ENCODE measurements at places on chromosomes 16 and 17. TPM values are rescaled to one million over a fixed set of nuclear protein-coding genes. Genes with fewer than 3 reads are reported as not detected.

- no peak for DNase-seq
Observed at GRCh38 chr17:10768750-10769251, 35.1 kb downstream of the TMEM238L start.

DNA sequence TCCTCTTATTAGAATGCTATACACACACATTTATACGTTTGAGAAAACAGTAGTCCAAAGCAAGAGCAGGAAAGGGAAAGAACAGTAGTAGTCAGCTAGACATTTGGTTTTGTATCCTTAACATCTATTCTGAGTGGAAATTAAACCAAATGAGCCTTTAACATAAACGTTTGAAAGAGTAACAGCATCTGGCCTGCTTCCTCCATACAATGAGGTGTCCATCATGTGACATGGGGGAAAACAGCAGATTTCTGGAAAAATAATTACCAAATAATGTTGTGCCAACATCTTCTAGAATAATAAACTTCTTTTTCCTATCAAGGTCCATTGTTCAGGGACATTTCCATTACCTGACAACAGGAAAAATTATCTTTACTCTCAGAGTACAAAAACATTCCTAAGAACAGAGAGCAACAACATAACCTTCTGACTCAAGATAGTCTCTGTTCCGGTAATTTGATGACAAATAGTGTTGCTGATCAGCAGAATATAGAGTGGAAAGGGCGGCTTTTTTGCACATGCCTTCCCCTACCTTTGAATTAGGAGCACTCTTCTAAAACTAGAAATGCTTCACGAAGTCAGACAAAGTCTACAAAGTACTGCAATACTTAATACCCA, 20.2 kb downstream of the CYTH1 start:
- DNase-seq: no peak

DNA sequence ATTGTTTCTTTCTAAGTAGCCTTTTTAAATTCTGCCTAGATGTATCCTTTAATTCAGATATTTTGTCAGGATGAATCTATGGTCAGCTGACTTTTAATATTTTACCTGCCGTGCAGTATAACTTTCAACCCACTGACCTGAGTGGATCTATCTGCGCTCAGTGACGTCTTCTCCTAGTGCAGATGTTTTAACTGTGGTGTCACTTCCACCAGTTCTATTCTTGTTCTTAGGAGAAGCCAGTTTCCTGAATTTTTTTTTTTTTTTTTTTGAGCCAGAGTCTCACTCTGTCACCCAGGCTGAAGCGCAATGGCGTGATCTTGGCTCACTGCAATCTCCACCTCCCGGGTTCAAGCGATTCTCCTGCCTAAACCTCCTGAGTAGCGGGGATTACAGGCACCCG, 5.0 kb upstream of the TM4SF5 start:
- DNase-seq: no peak

DNA sequence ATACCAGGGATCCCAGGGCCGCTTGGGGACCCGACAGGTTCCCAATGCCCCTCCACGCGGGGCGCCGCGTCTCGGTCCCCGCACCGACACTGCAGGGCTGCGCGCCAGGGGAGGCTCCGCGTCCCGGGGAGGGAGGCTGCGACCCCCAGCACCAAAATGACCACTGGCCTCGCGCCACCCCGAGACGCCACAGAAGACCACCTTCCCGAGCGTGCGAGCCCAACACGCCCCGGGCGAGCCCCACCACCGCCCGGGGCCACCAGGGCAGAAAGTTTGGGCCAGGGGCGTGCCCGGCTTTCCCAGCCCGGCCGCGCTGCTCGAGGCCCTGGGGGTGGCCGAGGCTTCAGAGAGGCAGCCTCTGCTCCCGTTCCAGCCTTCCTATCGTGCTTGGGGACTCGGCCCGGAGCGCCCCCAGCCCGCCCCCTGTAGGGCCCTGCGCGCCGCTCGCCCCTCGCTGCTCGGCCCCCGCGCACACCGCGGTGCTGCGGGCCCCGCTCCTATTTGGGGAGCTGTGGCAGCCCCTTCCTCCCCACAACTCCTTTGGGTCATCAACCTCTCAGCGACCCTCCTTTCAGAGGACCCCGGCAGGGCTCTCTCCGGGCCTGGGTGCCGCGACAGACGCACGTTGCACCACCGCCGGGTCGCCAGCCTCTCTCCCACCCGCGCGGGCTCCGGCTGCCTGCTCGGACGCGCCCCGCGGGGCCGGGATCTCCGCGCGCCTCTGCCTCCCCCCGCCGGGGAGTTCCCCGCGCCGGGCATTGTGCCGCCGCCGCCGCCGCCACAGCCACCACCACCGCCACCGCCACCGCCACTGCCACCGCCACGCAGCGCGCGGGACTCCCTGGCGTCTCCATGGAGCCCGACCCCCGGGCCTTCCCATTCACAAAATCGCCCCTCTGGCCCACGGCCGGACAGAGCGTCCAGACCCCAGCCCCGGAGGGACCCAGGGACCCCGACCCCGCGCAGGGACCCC, 892 bp downstream of the RBFOX3 start:
- DNase-seq: no peak

DNA sequence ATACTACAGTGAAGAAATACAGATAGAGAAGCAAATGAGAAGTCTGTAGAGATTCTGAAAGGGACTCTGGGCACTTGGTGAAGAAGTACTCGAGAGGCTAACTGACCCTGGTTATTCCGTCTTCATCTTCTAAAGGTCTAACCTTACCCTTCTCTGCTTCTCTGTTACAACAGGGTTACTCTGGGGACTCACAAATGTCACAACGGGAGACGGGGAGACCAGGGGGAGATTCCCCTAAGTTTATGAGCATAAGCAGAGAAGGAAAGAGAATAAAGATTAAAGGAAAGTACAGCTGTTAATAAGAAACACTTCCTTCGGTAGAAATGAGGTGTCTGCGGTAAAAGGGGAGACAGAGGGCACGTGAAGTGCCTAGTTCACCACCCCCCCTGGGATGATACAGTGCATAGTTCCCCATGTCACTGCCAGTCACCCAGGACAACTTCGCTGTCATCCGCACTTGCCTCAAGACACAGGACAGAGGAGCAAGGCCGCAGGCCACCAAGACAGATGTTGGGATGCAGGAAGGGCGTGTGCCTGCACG, 75.2 kb upstream of the TRAP1 start:
- DNase-seq: no peak

DNA sequence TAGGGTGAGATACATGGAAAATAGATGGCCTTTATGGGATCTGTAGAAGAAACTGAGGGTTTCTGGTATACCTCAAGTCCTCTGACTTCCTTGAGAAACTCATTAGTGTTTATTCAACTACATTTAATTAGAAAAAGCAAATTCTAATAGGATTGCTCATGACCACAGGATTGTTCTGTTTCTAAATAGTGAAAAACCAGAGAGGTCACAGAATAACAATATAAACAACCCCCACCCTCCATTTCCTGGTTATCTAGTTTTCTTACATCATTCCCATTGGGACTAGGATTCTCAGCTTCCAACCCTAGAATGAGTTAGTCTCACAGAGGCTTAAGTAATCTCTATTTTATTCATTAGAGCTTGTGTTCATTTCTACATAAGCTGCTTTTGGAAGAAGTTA, 30.0 kb downstream of the SF3B3 start:
- DNase-seq: no peak

- DNase-seq: no peak
Observed at GRCh38 chr17:9080983-9081382, 59.7 kb downstream of the NTN1 start.

GRCh38 chr17:17028059-17028877, 14.0 kb upstream of the MPRIP start:
- DNase-seq: peak; percentile 79

Gene STH
- not detected for polyA plus RNA-seq

DNA sequence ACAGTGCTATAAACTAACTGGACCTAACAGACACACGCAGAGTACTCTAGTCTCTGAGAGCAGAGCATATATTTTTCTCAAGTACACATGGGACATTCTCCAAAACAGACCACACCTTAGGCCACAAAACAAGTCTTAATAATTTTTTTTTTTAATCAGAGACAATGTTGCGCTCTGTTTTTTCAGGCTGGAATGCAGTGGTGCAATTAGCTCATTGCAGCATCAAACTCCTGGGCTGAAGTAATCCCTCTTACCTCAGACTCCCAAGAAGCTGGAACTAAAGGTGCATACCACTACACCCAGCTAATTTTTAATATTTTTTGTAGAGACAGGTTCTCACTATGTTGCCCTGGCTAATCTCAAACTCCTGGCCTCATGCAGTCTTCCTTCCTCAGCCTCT, 37.7 kb downstream of the ULK2 start:
- no peak for DNase-seq

DNA sequence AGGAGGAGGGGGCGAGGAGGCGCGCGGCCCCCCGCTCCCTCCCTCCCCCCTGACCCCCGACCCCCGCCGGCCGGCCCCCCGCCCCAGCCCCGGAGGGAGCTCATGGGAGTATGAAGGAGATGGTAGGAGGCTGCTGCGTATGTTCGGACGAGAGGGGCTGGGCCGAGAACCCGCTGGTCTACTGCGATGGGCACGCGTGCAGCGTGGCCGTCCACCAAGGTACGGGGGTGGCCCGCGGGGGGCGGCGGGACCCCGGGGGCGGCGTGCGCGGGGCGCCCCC, 390 bp downstream of the MLLT6 start:
- peak; percentile 56 for DNase-seq

Gene CCDC200
- not detected for polyA plus RNA-seq

Gene CHST5
- polyA plus RNA-seq: 0.61 TPM

Gene TAT
- not detected for polyA plus RNA-seq

GRCh38 chr17:34131386-34131785, 123.7 kb upstream of the CCL2 start:
- peak; percentile 71 for DNase-seq

DNA sequence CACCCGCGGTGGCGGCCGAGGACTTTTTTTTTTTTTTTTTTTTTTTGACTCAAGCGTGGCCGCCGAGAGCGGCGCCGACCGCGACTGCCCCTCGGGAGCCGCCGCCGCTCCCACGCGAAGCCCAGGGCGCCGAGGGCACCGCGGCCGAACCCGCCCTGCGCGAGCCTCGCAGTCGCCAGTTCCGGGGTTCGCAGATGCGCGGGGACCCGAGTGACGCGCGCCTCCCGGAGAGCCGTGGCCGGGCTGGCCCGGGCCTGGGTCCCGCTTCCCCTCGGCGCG, 1.1 kb downstream of the METRNL start:
- no peak for DNase-seq

Gene FNDC8
- polyA plus RNA-seq: not detected

Gene SLC13A2
- polyA plus RNA-seq: 0.03 TPM

DNA sequence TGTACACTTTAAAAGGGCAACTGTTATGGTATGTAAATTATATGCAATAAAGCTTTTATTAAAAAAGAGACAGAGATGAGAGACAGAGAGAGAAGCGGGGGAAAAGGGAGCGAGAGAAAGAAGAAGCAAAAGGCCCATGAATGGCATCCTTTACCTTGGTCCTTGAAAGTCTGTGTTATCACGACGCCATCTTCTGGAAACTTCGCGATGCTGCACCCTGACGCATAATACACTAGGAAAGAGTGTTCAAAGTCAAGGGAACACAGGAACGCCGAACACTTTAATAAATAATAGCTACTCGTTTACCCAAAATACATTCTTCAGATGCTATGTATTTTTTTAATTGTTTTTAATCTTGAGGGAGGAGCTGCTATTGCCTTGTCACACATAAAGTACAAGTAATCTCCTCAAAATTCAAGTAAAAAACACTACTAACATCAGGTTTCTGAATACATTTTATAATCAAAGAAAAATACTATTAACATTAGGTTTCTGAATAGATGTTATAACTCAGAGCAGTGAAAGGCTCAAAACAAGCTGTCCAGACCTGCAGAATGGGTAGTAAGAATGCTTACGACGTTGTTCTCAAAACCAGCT, 23.0 kb upstream of the SLC38A8 start:
- DNase-seq: no peak

DNA sequence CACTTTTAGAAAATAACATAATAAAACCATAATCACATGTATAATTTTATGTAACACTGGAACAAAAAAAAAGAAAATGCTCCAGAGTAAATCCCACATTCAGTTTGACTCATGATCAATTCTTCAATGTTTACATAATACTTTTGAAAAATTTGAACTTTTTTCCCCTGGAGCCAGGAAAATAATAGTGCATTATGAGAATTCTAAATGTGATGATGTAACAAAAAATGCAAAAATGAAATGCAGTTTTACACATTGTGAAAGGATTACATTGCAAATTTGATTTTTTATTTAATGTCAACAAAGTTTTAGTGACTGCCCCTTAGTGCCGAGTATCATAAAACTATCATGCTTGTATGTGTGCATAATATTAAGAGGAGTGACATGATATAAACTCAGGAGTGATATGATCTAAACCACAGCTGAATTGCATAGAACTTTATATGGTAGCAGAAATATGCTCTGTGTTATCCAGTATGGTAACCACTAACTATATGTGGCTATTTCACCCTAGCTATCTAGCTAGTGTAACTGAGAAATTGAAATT, 238.2 kb downstream of the CDH8 start:
- no peak for DNase-seq

- no peak for DNase-seq
Observed at GRCh38 chr17:43689131-43689530, 27.4 kb upstream of the MEOX1 start.

Gene RPL23
- 1,964 TPM for polyA plus RNA-seq

Gene MYOCD
- polyA plus RNA-seq: 24.6 TPM

Gene ZP2
- not detected for polyA plus RNA-seq

DNA sequence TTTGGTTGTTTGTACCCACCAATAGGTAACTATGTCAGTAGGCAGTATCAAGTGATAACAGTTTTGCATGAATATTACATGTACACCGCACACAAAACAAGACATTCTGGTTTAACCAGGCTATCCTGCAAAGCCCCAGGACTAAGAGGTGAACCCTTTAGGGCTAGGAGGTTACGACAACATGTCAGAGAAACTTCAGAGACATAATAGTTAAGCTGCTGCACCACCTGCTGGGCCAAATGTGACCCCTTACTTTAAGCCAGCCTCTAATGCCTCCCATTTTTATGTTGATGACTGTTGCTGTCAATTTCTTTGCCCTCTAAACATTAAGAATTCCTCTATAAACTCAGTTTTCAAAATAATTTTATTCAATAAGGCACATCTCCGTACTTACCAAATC, 15.4 kb downstream of the SRP68 start:
- DNase-seq: no peak

All from heart left ventricle (tissue), 16 donors.